ENCODE measurements at places on chromosomes 13 and 19. TPM values are rescaled to one million over a fixed set of nuclear protein-coding genes. Genes with fewer than 3 reads are reported as not detected.

Gene DACT3
- total RNA-seq, result 15.5 TPM

Gene PRTN3
- total RNA-seq, result not detected

Gene CNFN
- not detected for total RNA-seq

Gene KCNK6
- total RNA-seq, result 3.6 TPM

Gene ADAT3
- 4.3 TPM for total RNA-seq

Gene PLIN5
- total RNA-seq, result not detected

Gene PGLYRP1
- not detected for total RNA-seq

Gene ZSCAN4
- total RNA-seq, result not detected

Gene PLVAP
- total RNA-seq, result not detected

Gene IL11
- total RNA-seq, result 2.6 TPM

Gene TEX101
- total RNA-seq, result not detected

Gene ANKLE1
- 0.17 TPM for total RNA-seq

Gene GATAD2A
- 40.5 TPM for total RNA-seq

Gene EHD2
- 244 TPM for total RNA-seq

Gene LATS2
- 20.7 TPM for total RNA-seq

Gene XPO4
- 21.8 TPM for total RNA-seq

Gene EEF1AKMT1
- total RNA-seq, result 13.4 TPM

Gene SLC10A2
- not detected for total RNA-seq

Gene SPRY2
- total RNA-seq, result 20.1 TPM

Gene COX7A1
- 8.3 TPM for total RNA-seq

Gene POU2F2
- total RNA-seq, result 0.17 TPM

Gene IQCN
- 1.8 TPM for total RNA-seq

Gene CEACAM16
- total RNA-seq, result not detected

Gene GIPR
- 0.29 TPM for total RNA-seq

Gene CLDN10
- total RNA-seq, result not detected

Gene GIPC3
- not detected for total RNA-seq

Gene PRX
- total RNA-seq, result 2.2 TPM

Gene LIN7B
- 7.4 TPM for total RNA-seq

Gene CGB8
- total RNA-seq, result not detected

Gene NLRP5
- total RNA-seq, result not detected

Data from smooth muscle cell of trachea (primary cell).